ENCODE measurements at places on chromosomes 1 and 21.

DNA sequence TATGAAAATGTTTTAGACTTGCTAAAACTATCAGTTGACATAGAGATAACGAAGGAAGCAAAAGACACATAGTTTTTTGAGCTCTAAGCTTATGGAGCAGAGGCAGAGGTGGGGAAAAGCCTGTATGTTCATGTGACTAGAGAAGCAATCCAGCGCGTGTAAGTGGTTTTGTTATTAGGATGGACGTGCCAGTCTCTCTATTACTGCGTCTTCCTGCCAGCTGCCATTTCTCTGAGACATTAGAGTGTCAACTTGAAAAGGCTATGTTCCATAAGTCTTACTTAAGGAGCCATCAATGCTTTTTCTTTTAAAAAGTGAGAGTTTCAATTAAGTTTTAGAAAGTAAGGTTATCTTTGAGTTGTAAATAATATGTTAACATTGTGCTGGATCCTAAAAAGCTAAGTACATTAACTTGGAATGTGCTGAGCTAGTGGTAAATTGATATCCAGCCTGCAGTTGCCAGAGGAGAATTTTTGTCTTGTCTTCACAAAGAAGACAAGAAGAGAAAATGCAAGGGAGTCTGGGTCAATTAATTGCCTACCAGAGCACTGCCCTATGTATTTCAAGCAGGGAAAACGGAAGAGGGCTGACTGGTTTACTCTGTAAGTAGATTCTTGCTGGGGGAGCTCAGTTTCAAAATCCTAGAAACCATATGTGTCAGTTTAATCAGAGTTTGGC, 161.8 kb upstream of the B3GALT2 start:
- DNase-seq, result no peak

GRCh38 chr1:221832617-221833016, 90.7 kb upstream of the DUSP10 start:
- no peak for DNase-seq

GRCh38 chr1:86822459-86822858, 91.5 kb downstream of the SELENOF start:
- DNase-seq, result no peak

GRCh38 chr1:160630523-160631451, 16.1 kb downstream of the SLAMF1 start:
- DNase-seq, result no peak
